ENCODE measurements at places on chromosomes 5 and 9. TPM values are rescaled to one million over a fixed set of nuclear protein-coding genes. Genes with fewer than 3 reads are reported as not detected.
A peak's percentile ranks its signal among the peaks of the same experiment; 100 is the strongest.

Gene DDX4
- under 0.01 TPM for total RNA-seq

Gene TERT
- total RNA-seq, result not detected

DNA sequence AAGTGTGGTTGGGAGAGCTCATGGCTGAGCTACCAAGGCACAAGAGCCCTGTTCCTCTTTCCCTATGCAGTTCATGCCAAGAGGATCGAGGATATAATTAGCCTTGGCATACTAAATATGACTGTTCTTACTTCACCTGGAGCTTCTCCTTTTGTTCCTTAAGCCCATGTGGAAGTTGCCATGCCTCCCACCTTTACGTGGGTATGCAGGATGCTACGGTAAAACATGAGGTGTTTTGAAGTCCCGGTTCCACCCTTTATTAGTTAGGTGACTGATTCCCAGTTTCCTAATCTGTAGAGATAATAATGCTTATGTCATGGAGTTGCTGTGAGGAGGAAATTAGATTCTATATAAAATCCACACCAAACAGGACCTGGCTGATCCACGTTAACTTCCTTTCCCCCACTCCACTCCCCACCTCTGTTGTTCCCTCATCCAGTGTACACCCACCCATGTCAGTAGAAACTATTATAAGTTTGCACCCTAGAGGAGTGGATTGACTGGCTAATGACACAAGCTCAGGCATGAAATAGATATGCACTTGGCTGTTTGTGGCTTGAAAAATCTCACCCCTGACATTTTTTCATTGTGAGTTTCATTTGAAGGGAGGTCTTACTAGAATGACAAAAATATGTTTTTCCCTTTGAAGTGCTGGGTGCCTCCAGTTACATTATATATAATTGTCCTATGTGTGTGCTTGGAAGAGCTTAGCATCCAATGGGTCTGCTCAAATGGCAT lies 36.8 kb upstream of the SHOC1 start:
- DNase-seq, result peak; percentile 86

DNA sequence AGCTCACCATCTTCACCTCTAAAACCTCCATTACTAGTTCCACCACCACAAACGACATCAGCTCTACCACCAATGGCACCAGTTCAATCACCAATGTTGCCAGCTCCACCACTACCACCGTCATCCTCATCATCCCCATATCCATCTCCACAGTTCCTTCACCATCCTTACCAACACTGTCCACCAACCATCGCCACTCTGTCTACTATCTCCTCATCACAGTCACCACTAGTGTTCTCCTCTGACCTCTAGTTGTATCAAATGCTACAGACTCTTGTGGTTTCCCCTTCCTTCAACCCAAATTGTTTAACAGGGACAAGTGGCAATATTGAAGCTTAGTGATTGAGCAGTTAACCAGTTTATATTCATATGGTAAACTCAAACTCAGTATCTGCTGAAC lies 182.6 kb downstream of the CAAP1 start:
- no peak for DNase-seq

- no peak for DNase-seq
Observed at GRCh38 chr5:161847941-161848391, at the start of gene GABRA1. Gene GABRA1 (plus strand): TSS chr5:161848120. CDS start chr5:161850811, 2,691 bp downstream.

DNA sequence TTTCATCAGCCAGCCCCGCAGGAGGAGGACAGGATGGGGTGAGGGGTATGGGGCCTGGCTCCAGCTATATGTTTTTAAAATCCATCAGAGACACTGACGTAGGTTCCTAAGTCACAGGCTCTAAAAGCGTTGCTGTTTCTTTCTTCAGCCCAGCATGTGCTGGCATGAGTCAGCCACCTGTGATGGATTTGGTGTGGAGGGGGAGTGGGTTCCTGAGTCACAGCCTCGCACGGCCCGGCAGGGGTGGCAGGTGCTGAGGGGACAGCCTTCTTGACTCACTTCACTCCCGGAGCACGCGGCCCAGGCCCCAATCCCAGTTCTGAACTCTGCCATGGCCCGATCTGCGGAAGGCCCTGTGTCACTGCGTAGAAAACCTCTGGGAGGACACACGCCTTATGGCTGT lies 38.8 kb upstream of the RPL26L1 start:
- DNase-seq, result peak; percentile 87
